ENCODE measurements at places on chromosomes 1 and 21.

DNA sequence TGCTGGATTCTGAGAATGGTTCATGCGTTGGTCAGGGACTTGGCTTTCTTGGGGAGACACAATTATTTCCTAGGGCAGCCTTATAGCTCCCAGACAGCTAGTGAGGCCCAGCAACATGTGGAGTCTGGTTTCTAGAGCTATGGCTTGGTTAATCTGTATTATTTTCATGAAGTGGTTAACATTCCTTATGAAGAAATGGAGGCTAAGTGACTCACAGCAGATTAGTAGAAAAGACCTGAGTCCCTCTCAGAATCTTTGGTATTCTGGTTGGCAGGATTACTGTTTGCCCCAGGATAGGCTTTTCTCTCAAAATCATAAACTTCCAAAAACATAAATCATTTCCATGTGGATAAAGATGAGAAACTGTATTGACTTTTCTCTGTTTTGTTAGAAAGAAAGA lies 42.3 kb downstream of the DUSP10 start:
- DNase-seq: no peak

DNA sequence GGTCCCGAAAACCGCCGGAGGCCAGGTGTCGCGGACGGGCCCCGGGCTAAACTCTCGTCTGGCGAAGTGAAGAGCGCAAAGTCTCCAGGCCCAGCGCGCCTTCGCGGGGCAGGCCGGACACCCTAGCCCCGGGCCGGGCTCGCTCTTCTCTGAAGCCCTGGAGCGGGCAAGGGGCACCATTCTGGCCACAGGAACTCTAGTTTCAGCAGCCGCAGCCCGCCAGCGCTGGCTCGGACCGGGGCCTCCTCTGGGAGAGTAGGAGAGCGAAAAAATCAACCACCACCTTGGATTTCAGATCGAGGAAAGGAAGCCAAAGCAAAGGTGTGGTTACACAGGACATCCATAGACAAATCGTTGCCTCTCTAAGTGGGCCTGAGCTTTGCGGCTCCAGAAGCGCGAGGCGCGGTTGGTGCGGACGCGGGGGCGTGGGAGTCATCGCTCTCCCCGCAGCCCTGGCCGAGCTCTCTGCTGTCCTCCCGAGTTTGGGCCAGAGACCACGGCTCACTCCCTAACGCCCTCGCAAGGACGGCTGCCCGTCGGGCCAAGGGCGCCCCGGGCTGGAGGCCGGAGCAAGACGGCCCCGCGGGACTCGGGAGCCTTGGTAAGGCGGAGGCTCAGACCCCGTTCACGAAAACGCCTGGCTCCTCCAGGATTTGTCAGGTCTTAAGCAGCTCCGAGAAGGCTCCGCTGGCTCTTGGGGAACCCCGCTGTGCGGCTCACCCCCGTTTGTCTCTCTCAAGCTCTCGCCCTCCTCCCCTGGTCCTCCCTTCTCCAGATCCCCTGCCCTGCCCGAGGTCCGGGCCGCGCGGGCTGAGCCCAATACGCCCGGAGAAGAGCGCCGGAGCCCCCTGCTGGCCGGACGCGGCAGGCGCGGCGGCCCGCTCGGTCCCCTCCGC lies 132.9 kb upstream of the DPYD start:
- DNase-seq: no peak

- no peak for DNase-seq
Observed at GRCh38 chr1:170932236-170932635, 3.1 kb upstream of the MROH9 start.

DNA sequence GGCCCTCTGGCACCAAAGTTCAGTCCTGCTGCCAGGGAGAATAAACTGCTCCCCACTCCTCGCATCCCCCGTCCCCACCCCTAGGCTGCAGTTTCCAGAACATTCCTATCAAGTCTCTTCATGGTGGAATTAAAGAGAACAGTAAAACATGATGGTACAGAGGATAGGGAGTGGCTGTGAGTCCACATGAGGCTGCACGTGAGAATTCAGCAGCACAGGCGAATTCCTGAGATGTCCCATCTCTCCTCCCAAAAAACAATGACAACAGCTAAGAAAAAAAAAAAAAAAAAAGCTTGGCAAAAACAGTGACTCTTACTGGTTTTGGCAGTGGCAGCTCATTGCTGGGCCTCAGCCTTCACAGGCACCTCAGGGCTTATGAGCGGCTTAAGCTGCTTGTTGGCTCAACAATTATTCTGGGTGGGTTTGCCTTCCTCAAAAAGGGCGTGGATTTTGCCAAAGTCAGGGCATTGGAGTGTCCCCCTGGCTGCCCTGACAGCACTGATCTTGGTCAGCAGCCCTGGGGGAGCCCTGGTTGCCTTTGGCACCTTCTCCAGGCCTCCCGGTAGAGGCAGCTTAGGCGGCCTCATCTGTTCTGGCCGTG lies 5.7 kb upstream of the IFFO2 start:
- no peak for DNase-seq

DNA sequence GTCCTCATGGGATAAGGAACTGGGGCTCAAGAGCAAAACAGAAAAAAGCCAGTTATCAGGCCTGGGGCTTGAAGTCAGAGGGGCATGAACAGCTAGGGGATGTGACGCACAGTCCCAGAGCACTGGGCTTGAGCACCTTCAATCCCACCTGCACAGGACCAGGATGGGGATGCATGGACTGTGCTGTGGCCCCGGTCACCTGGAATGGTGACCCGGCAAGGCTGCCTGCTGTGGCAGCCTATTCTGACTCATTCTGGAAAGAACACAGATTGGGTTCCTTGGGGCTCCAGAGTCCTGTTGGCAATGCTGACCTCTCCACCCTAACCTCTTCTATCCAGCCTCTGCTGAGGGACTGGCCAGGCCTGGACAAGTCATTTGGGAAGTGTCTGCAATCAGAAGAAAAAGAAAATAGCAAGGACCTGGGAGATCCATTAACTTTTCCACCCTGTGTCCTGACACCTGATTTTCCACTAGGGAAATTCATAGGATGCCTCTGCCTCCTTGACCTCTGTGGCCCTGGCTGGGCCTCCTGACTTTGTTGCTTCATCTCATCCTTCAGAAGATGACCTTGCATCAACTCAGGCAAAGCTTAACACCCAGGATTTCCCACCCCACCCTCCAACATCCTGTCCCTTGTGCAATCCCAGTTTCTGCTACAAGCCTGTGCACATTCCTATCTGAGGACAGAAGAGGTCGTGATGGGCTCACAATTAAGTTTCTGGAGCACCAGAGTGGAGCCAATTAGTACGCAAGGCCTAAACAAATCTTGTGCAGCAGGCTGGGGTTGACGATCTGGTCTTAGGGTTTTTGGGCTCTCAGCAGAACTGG lies 17.9 kb upstream of the FMOD start:
- peak; percentile 50 for DNase-seq

DNA sequence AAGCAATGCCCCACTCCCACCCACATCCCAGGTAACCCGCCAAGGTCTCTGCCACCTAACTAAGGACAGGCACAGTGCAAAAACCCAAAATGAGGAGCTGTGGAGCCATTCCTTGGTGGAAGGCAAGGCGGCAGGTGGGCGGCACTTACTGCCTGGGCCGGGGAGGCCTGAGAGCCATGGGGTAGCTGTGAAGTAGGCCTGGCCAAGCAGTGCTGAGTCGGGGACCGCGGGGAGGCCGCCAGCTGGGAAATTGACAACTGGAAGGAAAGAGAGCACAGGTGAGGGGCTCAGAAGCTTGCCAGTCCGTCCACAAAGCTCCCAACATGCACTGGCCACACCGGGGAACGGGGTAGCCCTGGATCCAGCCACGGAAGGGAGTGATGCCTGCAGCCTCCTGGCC lies 85.3 kb downstream of the NPHP4 start:
- DNase-seq: no peak

GRCh38 chr1:16088351-16088911 lies 15.0 kb upstream of the FAM131C start:
- DNase-seq: no peak

- no peak for DNase-seq
Observed at GRCh38 chr1:37036667-37037053, 2.3 kb upstream of the GRIK3 start.

GRCh38 chr1:108749081-108749480 lies 2.6 kb downstream of the STXBP3 start:
- DNase-seq: no peak

- no peak for DNase-seq
Observed at GRCh38 chr21:29133796-29134195, 3.4 kb downstream of the MAP3K7CL start.

DNA sequence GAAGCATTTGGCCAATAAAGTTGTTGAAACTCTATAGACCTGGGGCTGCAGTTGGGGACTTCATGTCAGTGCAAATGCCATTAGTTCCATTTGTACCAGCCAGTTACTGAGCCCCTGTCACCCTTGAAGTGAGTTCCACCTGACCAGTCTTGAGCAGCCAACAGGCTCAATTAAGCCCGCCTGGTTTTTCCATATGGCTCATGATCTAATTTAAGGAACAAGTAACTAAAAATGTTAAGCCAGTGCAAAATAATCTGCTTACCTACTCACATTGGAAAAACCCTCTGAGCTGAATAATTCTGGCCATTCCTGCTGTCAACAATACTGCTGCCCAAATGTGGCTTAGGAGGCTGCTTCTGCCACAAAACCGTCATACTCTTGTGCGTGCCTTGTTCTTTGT lies 21.6 kb downstream of the NSUN4 start:
- no peak for DNase-seq
